IPS DF 19.7 (cell line): ENCODE measurements at places on chromosomes 5 and 9.

DNA sequence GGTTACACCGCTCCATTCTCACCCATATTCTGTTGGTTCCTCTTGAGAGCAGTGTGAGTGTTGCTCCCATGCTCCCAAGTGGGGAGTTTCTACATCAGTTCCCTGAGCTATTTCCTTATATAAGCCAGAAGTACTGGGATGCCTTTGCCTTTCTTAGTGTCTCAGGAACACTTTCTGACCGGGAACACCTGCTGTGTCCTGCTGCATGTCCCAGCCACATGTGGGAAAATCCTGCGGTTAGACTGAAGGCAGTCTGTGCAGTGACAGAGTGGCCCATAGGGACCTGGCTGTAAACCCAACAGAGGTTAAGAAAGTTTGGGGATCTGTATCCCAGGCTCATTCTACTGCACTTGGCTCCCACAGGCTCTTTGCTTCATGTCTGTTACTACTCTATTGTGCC, 126.0 kb downstream of the EGFLAM start:
- no peak for DNase-seq

- DNase-seq = no peak
Observed at GRCh38 chr5:58722160-58722559, 139.3 kb downstream of the RAB3C start.

GRCh38 chr9:99860266-99860665, 38.6 kb downstream of the NR4A3 start:
- no peak for DNase-seq

- no peak for DNase-seq
Observed at GRCh38 chr9:132823370-132824145, 54.5 kb downstream of the AK8 start.

GRCh38 chr5:9654886-9655285, 24.7 kb upstream of the TAS2R1 start:
- no peak for DNase-seq
